CD4-positive, alpha-beta memory T cell (primary cell): ENCODE measurements at places on chromosomes 13 and 19. TPM values are rescaled to one million over a fixed set of nuclear protein-coding genes. Genes with fewer than 3 reads are reported as not detected.

The SLITRK1 gene
- not detected for total RNA-seq

The VSTM2B gene
- total RNA-seq, result not detected

The GYS1 gene
- total RNA-seq, result 56.2 TPM

The MLLT1 gene
- total RNA-seq, result 41.7 TPM

The LMTK3 gene
- 18.5 TPM for total RNA-seq

The ATP8B3 gene
- total RNA-seq, result 5.5 TPM

The PBX4 gene
- total RNA-seq, result 56.3 TPM

The FGF21 gene
- total RNA-seq, result not detected

The PRKCSH gene
- total RNA-seq, result 300 TPM

GRCh38 chr19:50022823-50023222 is 2.3 kb downstream of the VRK3 start:
- no peak for DNase-seq

GRCh38 chr13:20411638-20412342 is 113.9 kb downstream of the CRYL1 start:
- DNase-seq, result peak; percentile 40

DNA sequence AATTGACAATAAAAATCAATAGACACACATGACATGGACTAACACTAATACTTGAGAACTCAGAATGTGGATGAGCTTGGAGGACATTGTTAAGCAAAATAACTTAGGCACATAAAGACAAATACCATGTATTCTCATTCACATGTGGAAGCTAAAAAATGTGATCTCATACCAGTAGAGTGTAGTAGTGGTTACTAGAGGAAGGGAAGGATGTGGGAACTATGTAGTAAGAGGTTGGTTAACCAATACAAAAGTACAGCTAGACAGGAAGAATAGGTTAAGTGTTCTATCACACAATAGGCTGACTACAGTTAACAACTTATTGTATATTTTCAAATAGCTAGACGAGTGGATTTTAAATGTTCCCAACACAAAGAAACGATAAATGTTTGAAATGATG is 415.8 kb upstream of the KLF12 start:
- DNase-seq, result peak; percentile 33

- DNase-seq, result no peak
These were observed 1604.8 kb downstream of the OLFM4 start for GRCh38 chr13:54633456-54633855.

DNA sequence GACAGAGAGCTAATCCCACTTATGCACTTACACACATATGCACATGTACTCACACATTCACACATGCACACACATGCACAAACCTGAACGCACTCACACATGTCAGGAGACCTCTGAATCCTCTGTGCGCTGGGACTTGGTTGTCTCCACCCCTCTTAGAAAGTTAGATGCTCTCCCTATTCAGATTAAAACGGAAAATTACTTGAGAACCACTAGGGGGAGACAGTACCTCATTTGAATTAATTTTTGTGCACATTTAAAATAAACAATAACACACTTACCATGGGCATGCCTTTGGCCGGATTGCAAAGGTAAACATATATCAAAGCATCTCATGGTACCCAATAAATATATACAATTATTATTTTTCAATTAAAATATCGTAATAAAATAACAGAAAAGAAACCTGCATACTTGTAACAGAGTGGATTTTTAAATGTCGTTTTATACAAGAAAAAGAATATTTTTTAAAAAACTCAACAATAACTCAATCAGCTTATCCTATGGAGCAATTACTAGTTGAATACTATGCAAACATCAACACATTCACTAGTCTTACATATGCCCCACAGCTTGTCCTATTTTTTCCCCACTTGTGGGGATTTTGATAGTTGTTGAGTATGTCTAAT is 9.5 kb upstream of the LILRB4 start:
- no peak for DNase-seq

GRCh38 chr19:43674183-43674582 is 4.2 kb upstream of the PLAUR start:
- DNase-seq, result no peak

- no peak for DNase-seq
These were observed 5.6 kb downstream of the CDADC1 start for GRCh38 chr13:49253310-49253709.

GRCh38 chr19:14410091-14411051 is 8.8 kb downstream of the DDX39A start:
- peak; percentile 72 for DNase-seq

- DNase-seq, result peak; percentile 8
These were observed 140.0 kb downstream of the SIPA1L3 start for GRCh38 chr19:38047049-38047438.

DNA sequence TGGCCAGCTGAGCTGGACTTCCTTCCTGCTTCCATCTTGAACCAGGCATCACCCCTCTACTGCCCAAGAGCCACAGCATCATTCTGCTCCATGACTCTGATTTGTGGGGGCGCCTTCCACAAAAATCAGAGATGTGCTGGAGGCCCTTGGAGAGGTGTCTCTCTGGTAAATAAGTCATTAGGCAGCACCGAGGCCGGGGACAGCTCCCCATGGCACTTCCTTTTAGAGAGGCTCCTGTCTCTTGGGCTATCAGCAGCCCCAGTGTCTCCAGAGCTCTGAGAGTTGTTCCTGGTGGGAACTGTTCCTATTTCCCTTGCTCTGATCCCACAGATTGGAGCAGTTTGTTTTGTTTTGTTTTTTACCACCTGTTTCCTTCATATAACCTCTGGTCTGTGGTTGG is 19.9 kb downstream of the NWD1 start:
- DNase-seq, result no peak

DNA sequence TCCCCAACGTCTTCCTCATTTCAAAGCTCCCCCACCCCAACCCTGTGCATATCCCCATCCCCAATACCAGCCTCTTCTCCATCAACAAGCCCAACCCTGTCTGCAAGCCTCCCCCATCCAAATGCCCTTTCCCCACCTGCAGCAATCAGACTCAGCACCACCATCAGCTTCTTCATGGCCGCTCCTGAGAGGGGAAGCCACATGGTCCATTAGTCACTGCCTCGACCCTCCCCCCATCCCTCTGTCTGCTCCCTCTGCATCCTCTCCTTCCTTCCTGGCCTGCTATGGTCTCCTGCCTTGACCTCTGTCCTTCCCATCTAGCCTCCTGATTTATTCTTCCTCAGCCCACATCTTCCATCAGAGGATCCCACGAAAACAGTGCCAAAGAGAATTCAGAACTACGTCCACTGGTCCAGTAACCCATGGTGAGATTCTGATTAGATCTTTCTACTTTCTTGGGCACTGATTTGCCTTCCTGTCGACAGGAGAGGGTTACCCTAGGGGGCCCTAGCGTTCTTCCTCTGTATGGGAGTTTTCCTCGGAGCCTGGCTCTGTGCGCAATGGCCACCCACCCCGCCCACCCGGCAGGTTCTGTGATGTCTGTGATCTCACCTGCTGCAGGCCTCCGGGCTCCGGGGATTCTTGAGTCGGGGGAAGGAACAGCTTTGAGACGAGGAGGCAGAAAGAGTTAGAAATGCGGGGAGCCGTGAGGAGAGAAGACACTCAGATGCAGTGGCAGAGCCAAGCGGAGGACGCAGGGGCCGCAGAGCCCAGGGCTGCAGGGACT is 1.3 kb downstream of the KLK6 start:
- DNase-seq, result no peak

DNA sequence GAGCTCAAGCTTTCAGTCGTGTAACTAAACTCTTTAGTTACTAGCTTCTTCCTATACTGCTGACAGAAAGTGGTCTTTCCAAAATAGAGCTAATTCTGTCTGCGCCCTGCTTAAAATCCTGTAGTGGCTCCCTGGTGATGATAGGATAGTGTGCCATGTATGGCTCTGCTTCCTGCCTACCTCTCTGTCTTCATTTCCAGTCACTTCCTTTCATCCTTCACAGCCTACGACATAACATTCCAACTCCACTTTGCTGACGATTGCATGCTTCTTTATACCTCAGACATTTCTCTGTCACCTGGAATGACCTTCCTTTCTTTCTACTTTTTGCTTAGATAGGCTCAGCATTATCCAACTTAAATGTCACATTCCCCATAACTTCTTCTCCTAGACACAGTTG is 190.8 kb downstream of the MAB21L1 start:
- no peak for DNase-seq

DNA sequence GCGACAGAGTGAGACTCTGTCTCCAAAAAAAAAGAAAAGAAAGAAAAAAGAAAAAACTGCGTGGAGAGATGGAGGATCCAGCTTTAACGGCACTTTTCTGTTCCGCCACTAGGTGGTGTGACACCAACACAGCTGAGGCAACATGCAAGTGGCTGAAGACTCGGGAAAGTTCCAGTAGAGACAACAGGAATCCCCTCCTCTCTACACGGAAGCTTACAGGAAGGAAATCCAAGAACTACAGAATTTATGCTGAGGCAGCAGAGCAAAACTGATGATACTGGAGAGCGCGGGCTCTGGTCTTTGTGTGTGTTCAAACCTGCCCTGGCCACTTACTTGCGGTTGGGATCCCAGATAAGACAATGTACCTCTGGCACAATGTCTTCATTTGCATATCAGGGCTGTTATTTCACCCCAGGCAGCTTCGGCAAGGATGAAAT is 9.9 kb downstream of the RANBP3 start:
- DNase-seq, result peak; percentile 59

GRCh38 chr19:2042485-2043250 is 8.4 kb downstream of the MKNK2 start:
- no peak for DNase-seq

DNA sequence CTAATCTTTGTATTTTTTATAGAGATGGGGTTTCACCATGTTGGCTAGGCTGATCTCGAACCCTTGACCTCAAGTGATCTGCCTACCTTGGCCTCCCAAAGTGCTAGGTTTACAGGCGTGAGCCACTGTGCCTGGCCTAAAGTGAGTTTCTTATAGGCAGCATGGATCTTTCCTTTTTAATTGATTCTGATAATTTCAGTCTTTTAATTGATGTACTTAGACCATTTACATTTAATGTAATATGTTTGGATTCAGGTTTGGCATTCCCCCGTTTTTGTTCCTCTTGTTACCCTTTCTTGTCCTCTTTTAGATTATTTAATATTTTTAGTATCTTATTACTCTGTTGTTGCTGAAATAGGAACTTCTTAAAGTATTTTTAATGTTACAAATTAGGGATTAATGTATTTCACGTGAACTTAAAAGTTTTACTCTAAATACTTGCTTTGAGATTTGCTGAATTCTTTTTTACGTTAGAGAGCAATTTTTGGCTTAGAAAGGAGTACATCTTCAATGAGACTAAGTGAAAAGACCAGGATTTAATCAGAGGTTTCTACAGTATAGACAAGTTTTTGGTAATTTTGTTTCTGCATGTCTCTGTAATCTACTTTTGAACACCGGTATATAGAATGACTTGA is 50.3 kb downstream of the URI1 start:
- DNase-seq, result no peak

DNA sequence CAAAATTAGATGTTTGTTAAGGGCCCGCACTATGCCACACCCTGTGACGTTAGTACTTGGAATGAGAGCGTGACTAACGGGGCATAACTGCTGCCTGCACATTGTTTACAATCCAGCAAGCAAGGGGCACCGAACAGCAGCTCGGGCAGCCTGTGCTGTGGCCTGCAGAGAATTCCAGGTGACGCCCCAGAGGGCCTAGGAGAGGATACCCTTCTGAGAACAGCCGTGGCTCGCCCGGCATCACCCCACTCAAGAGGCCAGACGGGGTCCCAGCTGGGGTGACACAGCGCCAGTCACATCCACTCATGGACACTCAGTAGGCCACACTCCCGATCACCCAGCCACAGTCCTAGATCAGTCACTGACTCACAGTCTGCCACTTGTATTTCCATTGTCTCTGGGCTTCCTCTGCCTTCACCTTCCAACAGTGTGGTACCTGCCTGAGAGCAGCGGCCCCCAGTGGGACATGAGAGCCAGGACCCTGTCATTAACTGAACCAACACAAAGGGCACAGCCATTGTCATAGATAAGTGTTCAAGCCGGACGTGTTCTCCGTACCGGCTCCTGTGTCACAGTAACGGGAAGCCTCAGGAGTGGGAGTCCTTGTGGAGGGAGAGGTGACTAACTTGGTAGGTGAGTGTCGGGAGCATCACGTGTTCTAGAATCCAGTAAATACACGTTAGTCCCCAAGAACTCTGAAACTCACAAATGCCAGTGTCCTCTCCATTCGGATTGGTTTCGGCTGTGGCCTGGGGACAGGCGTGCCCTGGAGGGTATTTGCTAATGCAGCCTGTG is 7.5 kb downstream of the ZNF331 start:
- no peak for DNase-seq

GRCh38 chr13:21871919-21872318 is 201.0 kb downstream of the FGF9 start:
- DNase-seq, result no peak

DNA sequence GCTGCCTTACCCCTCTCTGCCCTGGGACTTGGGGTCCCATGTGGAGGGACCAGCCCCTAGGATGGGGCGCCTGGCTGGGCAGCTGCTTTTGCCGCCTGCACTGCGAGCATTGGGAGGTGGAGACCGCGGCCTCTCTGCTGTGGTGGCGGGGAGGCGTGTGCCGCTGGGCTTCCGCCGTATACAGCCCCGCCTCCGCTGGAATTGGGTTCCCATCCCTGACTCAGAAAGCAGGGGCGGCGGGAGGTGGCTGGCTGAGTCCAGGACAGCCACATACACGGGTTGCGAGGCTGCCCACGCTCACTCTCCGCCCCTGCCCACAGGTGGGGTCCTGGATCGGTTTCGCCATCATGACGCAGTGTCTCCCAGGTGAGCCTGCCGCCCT is 6.6 kb downstream of the NDUFB7 start:
- DNase-seq, result no peak

DNA sequence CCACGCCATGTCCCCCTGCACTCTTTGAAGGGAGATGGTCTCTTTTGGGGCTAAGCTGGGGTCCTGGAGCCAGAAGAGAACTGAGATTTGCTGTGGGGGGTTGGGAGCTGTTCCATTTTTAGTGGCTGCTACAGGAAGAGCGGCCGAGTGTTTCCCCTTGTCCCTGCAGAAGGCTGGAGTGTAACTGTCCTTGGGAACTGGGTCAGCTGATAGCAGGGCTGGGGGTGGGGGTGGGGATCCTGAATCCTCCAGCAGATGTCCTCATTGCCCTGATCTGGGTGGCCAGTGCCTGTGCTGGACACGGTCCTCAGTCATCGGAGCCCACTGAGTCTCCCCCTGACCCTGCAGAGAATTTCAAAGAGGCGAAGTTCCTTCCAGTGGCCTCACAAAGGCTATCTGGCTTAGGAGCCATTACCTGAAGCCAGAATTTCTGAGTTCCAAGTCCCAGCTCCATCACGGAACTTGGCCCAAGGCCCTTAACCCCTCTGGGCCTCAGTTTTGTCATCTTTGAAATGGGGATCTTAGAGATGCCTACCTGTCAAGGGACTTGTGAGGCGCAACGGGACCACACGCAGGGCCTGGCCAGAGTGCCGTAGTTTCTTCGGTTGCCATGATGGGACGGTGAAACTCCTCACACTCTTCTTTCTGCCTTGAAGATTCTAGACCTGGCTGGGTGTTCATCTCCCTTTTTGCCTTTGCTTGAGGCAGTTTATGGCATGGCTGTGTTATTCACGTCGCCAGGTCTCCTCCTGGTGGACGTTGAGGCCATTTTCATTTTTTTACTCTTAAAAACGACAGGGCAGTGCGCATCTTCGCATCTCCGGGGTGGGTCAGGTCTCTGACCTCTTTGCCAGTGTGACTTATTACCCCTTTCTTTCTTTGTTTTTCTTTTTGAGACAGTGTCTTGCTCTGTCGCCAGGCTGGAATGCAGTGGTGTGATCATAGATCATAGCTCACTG is 51.9 kb downstream of the DNM2 start:
- DNase-seq, result no peak

- DNase-seq, result no peak
These were observed 716 bp downstream of the ZNF573 start for GRCh38 chr19:37778613-37779126.
